ENCODE measurements at places on chromosomes 1 and 21.
A peak's percentile ranks its signal among the peaks of the same experiment; 100 is the strongest.

- DNase-seq, result no peak
These were observed 141.4 kb downstream of the PLPP3 start for GRCh38 chr1:56437959-56438358.

GRCh38 chr1:81650776-81651175 is 150.0 kb upstream of the ADGRL2 start:
- DNase-seq, result no peak

GRCh38 chr1:16189921-16190621 is 22.4 kb downstream of the ARHGEF19 start:
- DNase-seq, result no peak

DNA sequence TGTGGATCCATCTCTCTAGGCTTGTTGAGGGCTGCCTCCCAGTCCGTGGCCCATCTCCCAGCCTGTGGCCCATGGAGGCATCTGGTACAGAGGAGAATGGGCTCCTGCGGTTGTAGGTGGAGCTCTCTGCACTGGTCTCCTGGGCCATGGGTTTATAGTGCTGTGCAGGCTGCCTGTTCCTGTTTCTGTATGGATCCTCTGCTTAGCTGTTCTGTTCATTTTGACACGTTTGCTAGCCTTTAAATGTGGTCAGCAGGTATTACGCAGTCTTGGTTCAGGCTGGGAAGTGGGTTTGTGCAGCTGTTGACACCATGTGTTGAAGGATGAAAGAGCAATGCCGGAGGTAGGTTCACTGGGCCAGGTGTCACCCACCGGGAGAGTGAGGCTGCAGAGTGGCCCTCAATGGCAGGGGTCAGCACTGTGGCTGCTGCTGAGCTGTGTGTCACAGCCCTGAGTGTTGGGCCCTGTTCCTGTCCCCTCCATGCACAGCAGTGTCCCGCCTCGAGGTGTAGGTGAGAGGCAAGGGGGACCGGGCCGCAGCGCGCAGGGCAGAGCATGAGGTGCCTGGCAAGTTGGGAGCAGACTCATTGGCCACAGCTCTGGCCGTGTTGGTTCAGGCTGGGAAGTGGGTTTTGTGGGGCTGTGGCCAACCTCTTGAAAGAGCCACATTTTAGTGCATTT is 39.0 kb downstream of the SNAP47 start:
- no peak for DNase-seq

GRCh38 chr1:62384276-62385005 is 52.4 kb upstream of the USP1 start:
- DNase-seq, result no peak

DNA sequence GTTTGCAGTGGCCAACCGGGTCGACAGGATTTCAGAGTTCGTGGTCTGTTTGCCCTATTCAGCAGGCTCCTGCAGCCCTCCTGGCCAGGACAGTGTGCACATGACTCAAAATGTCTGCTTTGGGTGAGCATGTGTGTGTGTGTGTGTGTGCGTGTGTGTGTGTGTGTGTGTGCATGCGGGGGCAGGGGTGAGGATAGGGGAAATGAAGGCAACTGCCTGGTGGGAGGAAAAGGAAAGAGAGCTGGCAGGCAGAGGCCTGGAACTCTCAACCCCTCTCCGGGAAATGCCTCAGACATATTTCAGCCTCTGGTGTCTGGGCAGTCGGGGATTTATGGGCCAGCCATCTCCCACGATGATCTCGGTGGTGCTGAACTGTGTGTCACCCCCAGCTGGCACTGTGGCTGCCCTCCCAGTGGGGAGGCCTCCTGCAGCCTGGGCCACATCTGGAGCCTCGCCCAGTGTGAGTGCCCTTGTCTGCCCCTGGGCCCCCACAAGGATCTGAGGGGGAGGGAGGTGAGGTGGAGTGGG is 15.2 kb downstream of the CDCP2 start:
- no peak for DNase-seq

DNA sequence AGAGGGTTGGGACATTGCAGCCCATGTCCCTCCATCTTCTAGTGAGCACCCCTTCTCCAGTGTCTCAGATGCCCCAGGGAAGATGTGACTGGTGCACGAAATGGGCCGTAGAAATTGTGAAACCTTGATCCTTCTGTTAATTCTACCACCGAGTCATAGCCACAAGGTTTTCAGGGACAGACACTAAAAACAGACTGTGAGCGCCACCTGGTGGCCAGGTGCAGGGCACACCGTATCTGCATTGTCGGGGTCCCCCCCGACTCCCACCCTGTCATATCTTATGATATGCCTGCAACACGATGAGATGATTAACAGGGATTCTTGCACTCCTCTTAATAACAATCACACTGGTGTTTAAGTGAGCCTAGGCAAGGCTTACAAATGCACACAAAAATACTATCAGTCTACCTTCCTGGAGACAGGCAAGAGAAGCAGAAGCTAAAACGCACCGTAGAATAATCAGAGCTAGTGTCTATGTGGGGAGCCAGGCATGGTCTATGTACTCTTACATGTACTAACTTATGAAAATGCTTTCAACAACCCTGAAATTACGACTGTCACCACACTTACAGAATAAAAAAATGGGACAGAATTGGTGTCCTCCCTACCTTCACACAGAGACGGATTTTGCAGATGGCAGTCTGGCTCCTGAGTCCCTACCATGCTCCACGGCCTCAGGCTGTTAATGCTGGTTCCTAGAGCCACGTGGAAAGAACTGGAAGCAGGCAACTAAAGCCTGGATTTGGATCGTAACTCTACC is 57.9 kb downstream of the FHAD1 start:
- peak; percentile 55 for DNase-seq

DNA sequence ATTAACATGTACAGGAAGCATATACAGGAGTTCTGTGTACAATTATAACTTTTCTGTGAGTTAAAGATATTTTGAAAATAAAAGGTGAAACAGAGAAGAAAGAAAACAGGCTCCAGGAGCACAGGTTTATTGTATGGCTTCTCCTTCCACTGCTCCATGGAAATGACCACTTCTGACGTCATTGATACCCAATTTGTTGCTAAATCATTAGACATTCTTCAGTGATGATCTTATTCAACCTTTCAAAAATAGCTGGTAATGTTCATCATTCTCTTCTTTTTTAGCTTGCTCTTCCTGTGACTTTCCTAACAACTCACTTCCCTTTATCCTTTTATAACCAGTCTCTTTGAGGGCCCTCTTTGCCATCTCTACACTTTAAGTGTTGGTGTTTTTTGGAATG is 77.8 kb downstream of the KCNK2 start:
- no peak for DNase-seq

GRCh38 chr1:203465146-203465798 is 10.3 kb upstream of the PRELP start:
- DNase-seq, result no peak

DNA sequence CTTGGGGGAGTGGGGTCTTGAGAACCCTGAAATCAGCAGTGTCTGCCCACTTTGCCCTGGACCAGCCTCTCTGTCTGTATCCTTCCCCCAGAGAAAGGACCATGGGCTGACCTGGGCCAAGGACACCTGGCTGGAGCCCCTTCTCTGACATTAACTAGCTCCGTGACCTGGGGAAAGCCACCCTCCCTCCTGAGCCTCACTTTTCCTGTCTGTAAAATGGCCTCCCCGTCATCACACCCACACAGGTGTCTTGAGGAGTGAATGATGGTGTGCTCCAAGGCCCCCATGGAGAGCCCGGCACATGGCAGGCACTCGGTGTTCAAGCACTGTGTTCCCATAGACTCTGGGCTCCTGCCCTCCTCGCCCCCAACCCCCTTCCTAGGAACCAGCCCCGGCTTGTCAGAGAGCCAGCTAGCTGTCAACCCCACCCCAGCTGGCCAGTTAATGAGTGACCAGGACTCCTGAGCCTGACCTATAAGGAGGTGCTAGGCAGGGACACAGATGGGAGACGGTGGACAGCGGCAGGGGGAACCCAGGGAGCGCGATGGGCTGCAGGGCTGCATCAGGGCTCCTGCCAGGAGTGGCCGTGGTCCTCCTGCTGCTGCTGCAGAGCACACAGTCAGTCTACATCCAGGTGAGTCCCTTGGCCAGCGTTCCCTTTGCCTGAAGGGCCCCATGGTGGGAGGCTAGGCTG is at the start of gene GUCA2B:
Gene GUCA2B, plus strand, starts transcription at position 504 of the 694 bp plus-strand sequence. Its CDS starts 41 bp downstream, at position 545.
- DNase-seq, result no peak

GRCh38 chr1:209674957-209675564 is at the start of gene G0S2:
G0S2 (plus strand) TSS chr1:209675412; CDS start chr1:209675685, 273 bp downstream.
- DNase-seq, result peak; percentile 86

- DNase-seq, result no peak
These were observed 148.7 kb upstream of the ATP1B1 start for GRCh38 chr1:168957818-168958217.

Measured in heart right ventricle (tissue), 16 donors.